H7 (cell line): ENCODE measurements at places on chromosomes 12 and 14.

DNA sequence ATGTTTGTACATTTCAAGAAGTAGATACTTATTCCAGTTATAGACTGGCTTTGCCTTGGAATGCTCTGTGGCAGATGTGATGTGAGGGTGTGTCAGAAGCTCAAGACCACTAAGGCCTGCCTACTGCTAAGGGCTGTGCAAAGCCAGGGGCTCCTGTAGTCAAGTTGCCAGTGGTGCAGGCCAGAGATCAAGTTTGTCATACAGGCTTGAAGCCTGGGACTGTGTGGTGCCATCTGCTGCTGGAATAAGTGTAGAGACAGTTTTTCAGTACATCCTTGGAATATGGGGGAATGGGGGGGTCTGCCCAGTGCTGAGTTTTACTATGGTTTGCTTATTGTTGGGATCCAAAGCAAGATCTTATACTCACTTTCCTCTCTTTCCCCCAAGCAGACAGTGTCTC, 649.9 kb upstream of the FOXG1 start:
- DNase-seq: no peak

GRCh38 chr12:71216725-71217579, 59.2 kb upstream of the TSPAN8 start:
- no peak for DNase-seq

GRCh38 chr12:1814266-1814665, 6.1 kb upstream of the LRTM2 start:
- DNase-seq: no peak

DNA sequence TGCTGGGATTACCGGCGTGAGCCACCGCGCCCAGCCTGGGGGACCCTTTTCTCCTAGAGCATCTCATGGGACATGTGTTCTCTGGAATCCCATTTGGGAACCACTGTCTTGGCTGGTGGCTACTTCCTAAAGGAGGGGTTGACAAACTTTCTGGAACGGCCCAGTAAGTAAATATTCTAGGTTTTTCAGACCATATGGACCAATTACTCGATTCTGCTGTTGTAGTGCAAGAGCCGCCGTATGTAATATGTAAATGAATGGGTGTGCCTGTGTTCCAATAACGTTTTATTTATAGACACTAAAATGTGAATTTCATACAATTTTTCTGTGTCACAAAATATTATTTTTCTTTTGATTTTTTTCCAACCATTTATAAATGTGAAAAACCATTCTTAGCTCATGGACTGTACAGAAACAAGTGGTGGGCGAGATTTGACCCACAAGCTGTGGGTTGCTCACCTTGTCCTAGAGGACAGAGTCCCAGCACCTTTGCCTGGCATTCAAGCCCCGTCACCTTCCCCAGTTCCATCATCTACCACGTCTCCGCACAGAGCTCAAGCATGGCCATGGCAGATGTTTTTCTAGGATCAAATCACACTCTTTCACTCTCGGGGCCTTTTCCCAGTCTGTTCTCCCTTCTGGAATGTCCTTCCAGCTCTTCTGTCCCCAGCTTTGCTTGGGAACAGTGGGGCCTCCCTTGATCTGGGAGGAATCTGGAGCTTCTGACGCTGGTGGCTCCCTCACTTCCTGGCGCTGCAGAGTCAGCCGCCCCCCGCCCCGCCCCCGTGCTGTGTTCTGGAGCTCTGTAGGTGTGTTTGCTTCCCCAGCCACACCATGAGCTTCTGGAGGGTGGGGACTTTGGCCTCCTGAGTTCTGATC, 17.9 kb upstream of the RCOR1 start:
- DNase-seq: peak; percentile 83

DNA sequence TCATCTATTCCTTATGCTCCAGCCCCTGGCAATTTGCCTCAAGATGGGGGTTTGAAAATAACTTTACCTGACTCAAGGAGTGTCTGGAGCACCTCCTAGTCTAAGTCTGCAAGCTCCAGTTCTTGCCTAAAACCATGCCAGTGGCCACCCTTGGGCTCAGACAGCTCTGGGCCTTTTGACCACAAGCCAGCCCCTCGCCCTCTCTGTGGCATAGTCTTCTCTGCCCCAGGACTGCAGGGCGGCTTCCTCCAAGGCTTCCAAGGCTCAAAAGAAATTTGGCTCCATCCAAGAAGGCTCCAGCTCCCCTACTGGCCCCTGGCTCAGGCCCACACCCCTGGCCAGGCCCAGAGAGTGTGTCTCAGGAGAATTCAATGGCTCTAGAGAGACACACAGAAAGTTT, 14.8 kb downstream of the ACVRL1 start:
- no peak for DNase-seq

DNA sequence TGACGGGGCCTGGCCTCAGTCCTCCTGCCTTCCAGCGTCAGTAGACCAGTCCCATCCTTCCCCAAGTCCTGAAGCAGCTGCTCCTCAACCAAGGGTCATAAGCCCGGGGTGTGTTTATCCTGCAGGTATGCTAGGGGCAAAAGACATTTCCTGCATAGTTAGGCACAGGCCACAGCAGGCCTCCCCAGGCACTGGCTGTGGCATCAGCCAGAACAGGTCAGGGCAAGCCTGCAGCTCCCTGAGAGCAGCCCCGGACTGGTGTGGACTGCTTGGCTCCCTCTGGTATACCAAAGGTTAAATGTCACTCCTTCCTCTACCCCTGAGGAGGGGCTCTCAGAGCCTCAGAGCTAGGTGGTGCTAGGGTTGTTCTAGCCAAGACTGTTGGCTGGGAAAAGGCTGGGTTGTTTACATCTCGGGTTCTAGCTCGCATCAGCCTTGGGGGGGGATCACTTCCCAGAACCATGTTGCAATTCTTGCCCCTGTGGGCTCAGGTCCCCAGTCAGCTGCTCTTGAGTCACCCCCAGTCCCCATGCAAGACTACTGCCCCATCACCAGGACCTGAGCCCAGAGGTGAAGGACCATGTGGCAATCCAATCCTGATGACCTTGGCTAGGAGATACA, 2.9 kb downstream of the MMP14 start:
- DNase-seq: peak; percentile 46

GRCh38 chr12:110533607-110534006, 31.5 kb downstream of the RAD9B start:
- no peak for DNase-seq

GRCh38 chr12:50732591-50732990, 31.3 kb upstream of the ATF1 start:
- no peak for DNase-seq

DNA sequence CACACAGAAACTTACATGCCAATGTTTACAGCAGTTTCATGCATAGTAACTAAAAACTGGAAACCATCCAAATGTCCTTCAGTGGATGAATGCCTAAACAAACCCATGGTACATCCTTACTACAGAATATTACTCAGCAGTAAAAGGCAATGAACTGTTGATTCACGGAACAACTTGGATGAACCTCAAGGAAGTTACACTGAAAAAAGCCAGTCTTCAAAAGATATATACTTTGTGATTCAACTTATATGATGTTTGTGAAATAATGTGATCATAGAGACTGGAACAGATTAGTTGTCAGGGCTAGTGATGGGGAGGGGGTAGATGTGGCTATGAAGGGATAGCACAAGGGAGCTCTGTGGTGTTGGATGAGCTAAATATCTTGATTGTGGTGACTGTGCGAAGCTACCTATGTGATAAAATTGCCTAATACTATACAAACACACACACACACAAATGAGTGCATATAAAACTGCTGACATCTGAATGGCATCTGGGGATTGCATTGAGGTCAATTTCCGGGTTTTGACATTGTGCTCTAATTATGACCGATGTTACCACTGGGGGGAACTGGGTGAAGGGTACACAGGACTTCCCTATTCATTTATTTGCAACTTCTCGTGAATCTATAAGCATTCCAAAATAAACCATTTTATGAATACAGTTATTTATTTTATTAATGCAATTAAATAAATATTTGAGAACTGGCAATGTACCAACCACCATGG, 94.3 kb downstream of the RIN3 start:
- no peak for DNase-seq

DNA sequence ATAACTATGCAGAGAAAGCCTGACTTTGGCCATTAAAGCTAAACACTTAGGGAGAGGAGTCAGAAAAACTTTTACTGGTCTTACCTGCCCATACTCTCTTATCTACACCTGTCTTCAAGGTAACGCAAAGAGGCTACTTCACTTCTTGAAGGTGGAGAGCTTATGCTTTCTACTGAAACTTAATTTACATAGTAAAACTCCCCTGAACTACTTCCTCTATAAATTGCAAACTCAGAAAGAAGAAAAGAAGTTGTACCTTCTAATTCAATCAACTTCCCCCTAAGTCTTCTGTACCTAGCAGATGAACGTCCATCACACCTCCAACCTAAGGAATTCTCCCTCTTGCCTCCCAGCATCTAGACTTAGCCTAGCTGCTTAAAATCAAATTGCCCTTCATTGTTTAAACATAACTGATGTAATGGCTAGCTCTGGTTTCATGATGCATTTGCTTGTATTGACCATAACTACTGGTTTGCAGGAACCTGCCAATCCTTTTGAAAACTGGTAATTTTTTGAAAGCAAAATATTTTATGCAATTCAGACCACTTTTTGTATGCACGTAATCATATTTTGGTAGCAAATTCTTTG, 87.7 kb downstream of the STON2 start:
- no peak for DNase-seq

DNA sequence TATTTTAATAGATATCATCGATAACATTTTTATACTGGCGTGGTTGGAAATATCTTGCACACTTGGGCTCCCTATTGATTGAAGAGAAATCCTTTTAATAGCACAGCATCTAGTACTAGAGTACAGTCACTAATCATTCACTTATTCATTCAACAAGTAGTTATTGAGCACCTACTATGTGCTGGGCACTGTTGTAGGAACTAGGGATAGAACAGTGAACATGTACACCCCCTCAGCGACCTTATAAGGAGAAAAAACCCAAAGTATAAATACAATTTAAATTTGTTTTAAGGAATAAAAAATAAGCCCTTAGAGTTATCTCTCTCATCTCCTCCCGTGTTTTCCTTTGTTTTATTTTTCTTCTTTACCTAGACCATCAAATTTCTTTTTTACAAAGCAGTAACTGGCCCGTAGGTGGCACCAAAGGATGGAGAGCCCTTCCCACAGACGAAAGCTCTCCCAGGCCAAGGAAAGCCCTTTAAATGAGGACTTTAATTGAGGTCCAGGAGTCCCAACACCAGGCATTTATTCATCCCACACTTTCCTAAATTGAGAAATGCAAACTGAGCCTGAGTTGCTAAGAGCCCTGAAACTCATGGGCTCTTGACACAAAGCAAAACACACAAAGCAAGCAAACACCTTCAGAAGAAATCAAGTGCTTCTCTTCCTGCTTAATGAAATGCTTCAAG, 29.0 kb downstream of the PEBP1 start:
- peak; percentile 82 for DNase-seq

GRCh38 chr12:9721394-9722092, 11.4 kb downstream of the CLECL1 start:
- no peak for DNase-seq
